Brain microvascular endothelial cell (primary cell): ENCODE measurements at places on chromosomes 7 and 10.

GRCh38 chr7:129606803-129607202 lies 4.7 kb upstream of the NRF1 start:
- DNase-seq = no peak

GRCh38 chr7:11170175-11170574 lies 196.5 kb downstream of the PHF14 start:
- no peak for DNase-seq

DNA sequence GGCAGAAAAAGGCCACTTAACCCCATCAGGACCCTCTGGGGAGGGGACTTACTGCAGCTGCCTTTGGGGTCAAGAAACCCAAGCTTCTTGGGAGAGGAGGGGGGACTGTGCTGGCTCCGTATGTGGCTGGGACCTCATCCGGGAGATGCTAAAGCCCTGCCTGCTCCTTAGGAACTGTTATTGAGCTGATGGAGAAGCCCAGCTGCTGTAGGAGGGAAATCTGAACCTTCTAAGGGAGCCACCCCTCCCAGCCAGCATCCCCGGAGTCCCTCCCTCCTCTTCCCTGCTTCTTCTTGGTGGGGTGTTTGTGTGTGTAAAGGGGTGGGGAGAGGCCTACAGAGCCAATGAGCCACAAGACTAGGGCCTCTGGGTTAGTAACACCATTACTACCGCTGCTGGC lies 8.2 kb downstream of the KCNIP2 start:
- no peak for DNase-seq

DNA sequence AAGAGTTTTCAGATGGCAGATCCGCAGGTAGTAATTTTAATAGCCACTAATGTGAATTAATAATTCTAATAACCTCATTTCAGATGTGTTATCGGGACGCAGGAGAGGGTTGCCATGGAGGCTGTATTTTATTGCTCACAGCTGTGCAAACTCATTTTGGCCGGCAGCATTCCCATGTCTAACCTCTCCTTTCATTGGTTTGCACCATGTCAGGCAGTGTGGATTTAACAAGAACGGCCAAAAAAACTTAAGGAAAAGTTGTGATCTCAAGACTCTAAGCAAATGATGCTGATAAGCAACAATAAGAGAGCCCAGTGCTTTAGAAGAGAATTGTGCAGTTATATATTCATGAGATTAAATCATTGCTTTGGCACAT lies 88.7 kb upstream of the NRP1 start:
- no peak for DNase-seq

- DNase-seq = no peak
Measured at GRCh38 chr7:81611040-81611439, 158.8 kb downstream of the HGF start.

- DNase-seq = no peak
Measured at GRCh38 chr10:14723052-14723689, 51.5 kb downstream of the FAM107B start.

GRCh38 chr7:81162771-81163525 lies 244.1 kb upstream of the SEMA3C start:
- no peak for DNase-seq

- no peak for DNase-seq
Measured at GRCh38 chr7:65265933-65266519, 107.6 kb upstream of the ZNF92 start.

GRCh38 chr10:24449321-24449740 lies 240.4 kb downstream of the KIAA1217 start:
- no peak for DNase-seq

DNA sequence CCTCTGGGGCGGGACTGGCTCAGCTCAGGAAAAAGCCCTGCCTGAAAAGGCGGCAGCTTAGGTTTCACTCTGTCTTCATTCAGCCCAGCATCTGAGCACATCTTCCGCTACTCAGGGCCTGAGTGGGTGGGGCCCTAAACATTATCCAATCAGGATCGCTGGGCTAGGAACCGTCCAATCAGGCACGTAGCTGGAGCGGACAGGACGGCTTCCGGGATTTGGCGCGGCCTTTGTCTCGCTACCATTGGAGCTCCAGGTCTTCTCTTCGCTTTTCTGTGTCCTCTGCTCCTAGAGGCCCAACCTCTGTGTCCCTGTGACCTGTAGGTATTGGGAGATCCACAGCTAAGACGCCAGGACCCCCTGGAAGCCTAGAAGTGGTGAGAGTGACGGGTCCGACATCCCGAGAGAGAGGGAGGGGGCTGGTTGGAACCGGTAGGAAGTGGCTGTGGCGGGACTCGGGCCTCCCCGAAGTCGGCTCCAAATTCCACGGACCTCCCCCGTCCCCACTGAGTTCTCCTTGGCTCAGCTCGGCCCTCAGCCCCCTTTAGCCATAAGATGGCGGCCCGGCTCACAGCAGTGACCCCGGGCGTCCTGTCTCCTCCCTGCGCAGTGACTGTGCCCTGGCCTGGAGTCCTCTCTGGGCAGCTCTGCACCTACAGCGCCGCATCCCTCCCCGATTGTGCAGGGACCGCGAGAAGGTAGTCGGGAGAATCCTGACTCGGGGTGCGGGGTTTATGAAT lies 99.1 kb downstream of the ZNF680 start:
- DNase-seq = peak; percentile 2

- no peak for DNase-seq
Measured at GRCh38 chr7:105689067-105689819, 108.0 kb upstream of the EFCAB10 start.

DNA sequence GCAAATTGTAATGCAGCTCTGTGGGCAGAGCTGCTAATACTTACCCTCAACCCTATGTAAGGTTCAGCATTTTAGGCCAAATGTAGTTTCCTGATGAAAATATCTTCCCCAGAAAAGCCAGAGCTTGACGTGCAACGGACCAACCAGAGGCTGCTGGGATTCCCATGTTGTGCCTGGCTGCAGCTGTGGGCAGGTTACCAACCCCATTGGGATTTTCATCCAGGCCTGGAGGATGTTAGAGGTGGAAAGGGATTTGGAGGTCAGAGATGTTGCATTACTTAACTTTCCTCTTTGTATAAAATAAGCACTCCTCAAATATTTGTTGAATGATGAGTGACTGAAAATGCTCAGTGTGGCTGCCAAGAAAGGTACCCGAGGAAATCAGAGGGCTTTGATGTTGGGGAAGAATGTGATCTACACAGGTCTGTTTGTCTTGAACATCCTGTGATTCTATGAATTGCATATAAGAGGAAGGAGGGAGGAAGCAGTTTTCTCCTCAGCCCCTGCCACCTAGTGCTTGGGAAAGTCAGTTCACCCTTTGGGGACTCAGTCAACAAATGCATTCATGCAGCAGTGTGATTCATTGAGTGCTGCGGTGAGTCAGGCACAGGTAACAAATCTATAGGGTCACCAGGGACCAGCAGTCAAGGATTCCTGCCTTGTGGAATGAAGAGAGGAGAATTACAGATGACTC lies 487.2 kb downstream of the RPS24 start:
- DNase-seq = peak; percentile 12

DNA sequence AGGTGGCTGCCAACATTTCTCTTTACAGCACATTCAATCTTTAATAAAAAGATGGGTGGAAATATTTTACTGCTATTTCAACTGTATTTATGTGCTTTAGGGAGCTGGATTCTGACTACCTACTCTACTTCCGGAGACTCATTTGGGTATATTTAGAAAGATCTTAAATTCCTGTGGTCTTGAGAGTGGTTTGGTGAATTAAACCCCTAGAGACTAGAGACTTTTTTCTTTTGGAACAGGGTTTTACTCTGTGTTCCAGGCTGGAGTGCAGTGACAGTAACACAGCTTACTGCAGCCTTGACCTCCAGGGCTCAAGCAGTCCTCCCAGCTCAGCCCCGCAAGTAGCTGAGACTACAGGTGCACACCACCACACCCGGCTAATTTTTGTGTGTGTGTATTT lies 79.0 kb upstream of the HABP2 start:
- no peak for DNase-seq

- no peak for DNase-seq
Measured at GRCh38 chr10:70426823-70427222, 14.7 kb downstream of the NODAL start.

DNA sequence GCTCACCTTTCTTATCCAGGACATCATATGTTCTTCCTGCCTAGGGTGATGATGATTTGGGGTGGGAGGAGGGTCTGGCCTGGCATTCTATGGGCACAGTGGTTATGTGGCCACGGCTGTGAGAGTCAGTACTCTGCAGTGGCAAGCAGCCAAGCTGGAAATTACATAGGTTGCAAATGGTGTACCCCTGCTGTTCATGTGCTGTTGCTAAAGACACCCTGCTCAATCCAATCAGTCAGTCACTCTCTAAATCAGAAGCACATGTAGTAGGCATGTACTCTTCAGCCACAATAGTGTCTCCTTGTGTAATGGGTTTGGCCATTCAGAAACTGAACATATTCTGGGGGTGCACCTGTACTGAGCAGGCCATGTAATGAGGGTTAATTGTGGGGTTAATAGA lies 449.1 kb upstream of the ANKRD30A start:
- no peak for DNase-seq

- DNase-seq = peak; percentile 87
Measured at GRCh38 chr7:44378744-44379143, 53.4 kb upstream of the CAMK2B start.

GRCh38 chr7:101814081-101814990 lies 3.1 kb upstream of the CUX1 start:
- DNase-seq = no peak

- no peak for DNase-seq
Measured at GRCh38 chr7:28549998-28550397, 137.7 kb downstream of the CREB5 start.

DNA sequence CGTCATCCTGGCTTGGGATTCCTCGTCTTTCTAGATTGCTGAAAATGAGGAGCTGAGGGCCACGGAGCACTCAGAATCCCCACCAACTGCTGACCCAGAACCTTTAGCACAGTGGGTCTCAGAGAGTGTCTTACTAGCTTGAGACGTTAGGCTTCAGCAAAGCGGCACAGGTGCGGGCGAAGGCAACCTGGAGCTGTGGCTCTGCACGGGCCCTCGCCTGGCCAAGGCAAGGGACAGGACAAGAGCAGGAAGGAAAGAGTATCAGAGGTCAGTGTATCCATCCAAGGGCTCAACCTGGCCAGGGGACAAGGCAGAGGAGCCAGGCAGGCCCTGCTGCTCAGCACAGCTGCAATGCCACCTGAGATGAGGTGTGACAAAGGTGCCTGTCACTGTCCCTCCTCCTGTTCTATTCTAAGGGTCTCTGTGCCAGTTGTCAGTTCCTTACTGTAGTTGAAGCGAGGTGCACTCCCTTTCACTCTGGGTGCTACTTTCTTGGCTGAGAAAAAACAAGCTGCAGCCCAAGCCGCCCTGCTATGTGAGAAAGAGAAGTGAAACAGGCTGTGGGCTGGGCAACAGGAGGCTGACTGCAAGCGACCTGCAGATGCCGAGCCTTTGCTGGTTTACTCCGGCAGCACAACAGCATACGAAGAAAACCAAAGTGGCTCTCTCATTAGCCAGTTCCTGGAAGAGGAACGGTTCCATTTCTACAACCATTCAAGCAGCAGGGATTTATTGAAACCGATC lies 33.3 kb upstream of the KDM7A start:
- no peak for DNase-seq

- DNase-seq = no peak
Measured at GRCh38 chr7:7569081-7569527, 2.4 kb downstream of the MIOS start.

DNA sequence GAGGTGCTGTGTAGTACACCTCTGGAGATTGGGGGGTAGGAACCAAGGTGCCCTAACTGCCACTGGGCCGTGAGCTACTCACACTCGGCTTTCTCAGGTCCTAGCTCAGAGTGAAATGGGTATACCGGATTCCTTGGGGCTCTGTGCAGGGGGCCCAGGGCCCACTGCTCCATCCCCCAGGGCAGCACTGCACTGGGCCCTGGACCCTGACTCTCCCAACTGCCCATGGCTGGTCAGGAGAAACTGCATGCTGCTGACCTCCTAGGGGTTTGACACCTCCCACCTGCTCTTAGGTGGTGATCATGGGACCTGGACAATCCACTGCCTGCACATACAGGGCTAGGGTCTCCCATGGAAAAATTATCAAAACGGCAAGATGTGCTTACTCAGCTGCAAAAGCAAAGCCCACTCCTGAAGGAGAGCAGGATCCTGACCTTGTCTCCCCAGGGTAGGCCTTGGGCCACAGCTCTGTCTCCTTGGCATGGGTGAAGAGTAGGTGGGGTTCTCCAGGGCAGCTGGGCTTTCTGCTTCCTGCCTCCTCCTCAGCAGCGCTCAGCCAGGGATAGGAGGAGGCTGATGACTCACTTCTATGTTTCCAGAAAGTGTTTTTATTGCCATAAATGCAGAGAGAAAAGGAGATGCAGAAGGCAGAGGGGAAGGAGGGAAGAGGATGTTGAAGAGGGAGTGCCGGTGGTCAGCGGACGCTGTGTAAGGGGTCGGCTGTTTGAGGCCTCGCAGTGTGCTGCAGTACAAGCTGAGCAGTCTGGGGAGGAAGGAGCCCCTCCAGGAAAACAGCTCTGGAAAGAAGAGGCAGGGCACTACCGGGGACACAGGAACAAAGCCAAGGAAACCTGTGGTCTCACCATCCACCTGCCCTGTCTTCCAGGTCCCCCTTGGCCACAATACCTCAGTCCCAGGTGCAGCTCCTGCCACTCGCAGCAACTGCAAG lies 107.8 kb downstream of the ARHGAP22 start:
- peak; percentile 54 for DNase-seq

- DNase-seq = peak; percentile 61
Measured at GRCh38 chr7:2209146-2209960, 23.4 kb downstream of the MAD1L1 start.

GRCh38 chr10:51090190-51090589 lies 15.9 kb downstream of the PRKG1 start:
- peak; percentile 34 for DNase-seq

- DNase-seq = no peak
Measured at GRCh38 chr10:106714734-106715555, 449.6 kb downstream of the SORCS1 start.

DNA sequence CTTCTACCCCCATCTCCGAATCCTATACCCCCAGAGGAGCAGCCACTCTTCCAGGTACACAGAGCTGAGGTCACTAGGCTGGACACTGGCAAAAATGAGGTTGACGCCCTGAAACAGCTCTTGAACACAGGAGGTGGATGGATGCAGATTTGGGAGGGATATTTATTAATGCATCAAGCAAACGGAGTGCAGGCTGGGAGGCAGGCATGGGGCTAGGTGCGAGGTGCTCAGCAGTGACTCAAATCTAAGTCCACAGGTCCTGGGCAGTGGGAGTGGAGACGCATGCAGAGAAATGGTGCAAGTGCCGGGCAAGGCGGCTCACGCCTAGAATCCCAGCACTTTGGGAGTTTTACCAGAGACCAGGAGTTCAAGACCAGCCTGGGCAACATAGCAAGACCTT lies 11.0 kb downstream of the GUSB start:
- DNase-seq = no peak

- DNase-seq = no peak
Measured at GRCh38 chr10:37456456-37456855, 331.1 kb downstream of the ANKRD30A start.

DNA sequence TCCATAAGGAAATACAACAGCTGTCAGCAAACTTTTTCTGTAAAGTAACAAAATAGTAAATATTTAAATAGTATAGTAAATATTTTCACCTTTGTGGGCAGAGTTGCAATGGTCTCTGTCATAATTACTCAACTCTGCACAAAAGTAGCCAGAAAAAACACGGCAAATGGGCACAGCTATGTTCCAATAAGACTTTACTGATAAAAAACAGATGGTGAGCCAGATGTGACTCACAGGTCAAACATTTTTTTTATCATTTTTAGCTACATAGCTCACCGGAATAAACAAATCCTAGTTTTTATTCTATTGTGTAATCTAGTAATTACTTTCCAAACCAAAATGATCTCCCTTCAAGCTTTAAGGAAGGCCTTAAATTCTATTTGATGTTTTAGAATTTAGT lies 55.3 kb downstream of the NCAPG2 start:
- DNase-seq = peak; percentile 83

GRCh38 chr10:29734962-29735627 lies 100.3 kb upstream of the SVIL start:
- DNase-seq = peak; percentile 12

GRCh38 chr7:73995821-73996511 lies 32.0 kb upstream of the ELN start:
- DNase-seq = no peak
